HT-29 (cell line): ENCODE measurements at places on chromosomes 7 and 10.
A peak's percentile ranks its signal among the peaks of the same experiment; 100 is the strongest.

DNA sequence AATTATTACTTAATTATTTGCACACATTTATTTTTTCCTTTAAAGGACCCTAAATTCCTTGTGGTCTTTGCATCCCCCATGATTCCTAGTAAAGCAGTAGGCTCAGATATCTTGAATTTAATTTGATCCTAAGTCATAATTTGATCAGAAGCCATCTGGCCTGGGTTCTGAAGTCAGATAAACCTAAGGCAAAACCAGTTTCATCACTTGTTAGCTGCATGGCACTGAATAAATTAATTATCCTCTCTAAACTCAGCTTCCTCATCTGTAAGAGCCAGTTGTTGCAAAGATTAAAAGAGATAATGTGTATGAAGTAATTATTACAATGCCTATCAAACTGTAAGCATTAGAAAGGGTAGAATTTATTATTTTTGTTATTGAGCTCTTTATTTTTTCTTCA is 293.1 kb downstream of the GRM8 start:
- DNase-seq, result no peak

DNA sequence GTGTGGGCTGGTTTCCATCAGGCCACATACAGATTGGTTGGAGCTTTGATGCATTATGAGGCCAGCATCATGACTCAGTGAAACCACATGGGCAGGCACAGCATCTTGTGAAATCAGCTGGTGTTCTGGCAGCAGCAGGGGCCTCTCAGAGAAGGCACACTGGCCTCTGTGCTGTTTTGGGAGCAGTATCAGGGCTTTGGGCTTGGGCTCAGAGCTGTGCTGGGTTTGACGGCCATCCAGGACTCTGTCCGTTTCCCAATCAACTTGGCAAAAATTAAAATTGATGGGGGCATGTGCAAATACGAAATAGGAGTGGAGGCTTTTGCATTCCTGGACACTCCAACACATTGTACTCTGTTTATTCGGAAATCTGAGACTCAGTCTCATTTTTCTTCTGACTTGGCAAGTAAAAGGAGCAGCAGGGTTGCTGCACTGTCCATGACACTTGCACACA is 190.9 kb downstream of the BMPER start:
- DNase-seq, result no peak

- DNase-seq, result peak; percentile 25
These were observed 119.3 kb downstream of the CUX1 start for GRCh38 chr7:101936611-101937231.

DNA sequence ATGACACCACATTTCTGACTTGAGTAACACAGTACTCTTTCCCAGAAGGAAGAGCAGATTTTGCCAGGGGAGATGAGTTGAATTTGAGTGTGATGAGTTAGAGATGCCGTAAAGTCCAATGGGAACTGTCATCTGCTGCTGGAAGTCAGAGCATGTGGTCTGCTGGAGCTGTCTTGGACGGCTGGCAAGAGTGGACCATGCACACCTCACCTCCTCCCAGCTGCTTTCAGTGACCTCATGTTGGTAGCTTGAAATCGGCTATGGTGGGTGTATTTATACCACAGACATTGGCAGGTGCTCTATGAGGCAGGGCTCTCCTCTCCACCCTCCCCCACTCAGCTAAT is 82.3 kb downstream of the COL13A1 start:
- DNase-seq, result no peak

GRCh38 chr7:11843113-11843765 is 11.2 kb upstream of the THSD7A start:
- no peak for DNase-seq

DNA sequence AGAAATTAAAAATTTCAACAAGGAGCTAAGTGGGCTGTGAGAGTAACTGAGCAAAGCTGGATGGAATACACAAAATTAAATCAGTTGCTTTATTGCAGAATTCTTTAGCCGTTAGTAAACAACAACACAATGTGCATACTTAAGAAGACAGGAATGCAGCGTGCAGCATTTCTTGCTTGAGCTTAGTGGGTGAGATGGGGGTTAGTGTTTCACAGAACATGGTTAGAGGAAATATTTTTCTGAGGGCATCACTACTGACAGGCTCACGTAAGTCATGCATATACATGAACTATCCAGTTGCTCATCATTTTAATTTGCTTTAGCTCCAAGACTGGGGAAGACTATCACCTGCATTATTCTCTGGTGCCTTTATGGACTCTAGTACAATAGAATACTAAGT is 80.8 kb downstream of the CD36 start:
- no peak for DNase-seq

GRCh38 chr7:24069751-24070150 is 214.2 kb upstream of the NPY start:
- no peak for DNase-seq

DNA sequence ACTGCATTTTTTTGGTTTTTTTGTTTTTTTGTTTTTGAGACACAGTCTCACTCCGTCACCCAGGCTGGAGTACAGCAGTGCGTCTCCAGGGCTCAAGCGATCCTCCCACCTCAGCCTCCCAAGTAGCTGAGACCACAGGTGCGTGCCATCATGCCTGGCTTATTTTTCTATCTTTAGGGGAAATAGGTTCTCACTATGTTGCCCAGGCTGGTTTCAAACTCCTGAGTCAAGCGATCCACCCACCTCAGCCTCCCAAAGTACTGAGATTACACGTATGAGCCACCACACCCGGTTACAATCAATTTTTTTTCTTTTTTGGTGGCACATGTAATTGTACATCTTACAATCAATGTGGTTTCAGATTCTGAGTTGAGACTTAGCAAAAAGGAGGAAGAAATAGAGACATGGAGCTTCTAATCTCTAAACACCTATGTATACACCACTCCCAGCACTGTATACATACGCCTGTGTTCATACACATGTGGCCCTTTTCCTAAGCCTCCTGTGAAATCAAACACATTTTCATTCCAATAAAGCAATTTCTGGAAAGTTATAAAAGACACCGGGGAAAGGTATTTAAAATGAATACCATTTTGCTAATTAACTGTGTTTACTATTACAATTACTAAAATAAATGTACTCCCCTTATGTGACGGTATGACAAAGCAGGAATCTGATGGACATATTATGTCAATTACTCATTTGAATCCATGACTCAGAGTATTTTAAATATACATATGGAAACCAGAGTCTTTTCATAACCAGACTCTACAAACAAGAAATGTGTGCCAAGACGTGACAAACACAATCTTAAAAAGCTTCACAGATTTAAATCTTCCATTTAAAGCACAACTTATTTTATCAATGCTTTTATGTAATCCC is 40.9 kb downstream of the SMURF1 start:
- no peak for DNase-seq

DNA sequence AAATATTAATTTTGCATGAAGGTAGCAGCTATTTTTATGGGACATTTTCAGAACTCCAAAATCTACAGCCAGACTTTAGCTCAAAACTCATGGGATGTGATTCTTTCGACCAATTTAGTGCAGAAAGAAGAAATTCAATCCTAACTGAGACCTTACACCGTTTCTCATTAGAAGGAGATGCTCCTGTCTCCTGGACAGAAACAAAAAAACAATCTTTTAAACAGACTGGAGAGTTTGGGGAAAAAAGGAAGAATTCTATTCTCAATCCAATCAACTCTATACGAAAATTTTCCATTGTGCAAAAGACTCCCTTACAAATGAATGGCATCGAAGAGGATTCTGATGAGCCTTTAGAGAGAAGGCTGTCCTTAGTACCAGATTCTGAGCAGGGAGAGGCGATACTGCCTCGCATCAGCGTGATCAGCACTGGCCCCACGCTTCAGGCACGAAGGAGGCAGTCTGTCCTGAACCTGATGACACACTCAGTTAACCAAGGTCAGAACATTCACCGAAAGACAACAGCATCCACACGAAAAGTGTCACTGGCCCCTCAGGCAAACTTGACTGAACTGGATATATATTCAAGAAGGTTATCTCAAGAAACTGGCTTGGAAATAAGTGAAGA is 112.3 kb downstream of the CFTR start:
- DNase-seq, result no peak

GRCh38 chr10:29751240-29751639 is 116.5 kb upstream of the SVIL start:
- no peak for DNase-seq

DNA sequence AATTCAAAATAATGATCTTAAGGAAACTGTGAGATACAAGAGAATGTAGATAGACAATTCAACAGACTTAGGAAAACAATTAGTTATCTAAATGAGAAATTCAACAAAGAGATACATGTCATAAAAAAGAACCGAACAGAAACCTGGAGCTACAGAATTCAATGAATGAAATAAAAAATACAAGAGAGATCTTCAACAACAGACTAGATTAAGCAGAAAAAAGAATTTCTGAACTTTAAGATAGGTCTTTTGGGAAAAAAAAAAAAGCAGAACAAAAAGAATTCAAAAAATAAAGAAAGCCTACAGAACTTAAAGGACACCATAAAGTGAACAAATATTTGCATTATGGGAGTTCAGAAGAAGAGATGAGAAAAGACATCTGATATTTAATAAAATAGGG is 129.1 kb upstream of the FOXK1 start:
- DNase-seq, result no peak

DNA sequence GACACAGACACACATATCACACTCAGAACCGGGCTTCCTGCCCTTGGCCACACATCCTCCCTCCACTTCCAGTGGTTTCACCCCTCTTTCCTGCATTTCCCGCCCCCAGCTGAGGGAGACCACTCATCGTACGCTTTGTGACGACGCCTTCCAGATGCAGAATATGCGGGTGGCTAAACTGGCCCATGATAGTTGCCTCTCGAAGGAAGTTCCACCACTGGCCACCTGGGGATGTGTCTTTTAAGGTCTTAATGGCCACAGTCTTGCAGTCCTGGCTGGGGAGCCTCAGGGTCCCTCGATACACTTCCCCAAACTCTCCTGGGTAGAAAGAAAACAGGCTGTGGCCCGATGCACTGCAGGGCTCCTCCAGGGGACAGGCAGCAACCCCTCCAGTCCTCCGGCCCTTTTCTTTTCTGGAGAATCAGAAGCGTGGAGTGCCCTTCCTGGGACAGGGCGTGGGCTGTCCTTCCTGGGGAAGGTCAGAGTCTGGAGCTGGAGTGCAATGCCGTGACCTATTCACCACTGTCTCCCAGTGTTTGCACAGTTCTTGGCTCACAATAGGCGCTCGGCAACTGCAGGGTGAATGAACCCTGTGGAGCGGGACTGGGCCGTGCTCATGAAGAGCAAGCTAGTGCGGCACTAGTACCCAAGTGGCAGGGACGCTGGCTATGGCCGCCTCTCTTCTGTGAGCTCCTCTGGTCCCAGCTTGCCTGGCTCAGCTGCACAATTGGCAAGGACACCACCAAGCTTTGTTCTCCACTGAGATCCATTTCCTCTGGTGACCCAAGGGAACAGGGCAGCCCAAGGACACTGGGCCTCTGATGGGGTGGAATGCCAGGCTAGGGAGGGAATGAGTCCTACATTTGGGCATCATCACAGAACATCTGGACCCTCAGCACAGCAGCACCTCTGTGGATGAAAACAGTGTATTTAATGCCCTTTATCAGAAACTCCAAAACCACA is 13.2 kb downstream of the EPHA1 start:
- DNase-seq, result no peak

- no peak for DNase-seq
These were observed 108.6 kb downstream of the SEMA3A start for GRCh38 chr7:84085998-84086397.

DNA sequence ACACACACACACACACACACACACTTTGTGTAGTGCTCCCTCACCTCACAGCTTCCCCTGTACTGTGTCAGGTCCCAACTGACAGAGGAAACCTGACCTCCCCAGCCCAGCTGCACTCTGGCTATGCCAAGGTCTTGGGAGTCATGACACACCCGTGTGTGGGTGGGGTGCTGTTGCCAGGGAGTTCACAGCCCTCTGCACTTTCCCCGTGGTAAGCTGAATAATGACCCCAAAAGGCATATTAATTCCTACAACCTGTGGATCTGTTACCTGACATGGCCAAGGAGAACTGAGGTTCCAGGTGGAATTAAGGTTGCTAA is 8.9 kb upstream of the NANOS1 start:
- no peak for DNase-seq

DNA sequence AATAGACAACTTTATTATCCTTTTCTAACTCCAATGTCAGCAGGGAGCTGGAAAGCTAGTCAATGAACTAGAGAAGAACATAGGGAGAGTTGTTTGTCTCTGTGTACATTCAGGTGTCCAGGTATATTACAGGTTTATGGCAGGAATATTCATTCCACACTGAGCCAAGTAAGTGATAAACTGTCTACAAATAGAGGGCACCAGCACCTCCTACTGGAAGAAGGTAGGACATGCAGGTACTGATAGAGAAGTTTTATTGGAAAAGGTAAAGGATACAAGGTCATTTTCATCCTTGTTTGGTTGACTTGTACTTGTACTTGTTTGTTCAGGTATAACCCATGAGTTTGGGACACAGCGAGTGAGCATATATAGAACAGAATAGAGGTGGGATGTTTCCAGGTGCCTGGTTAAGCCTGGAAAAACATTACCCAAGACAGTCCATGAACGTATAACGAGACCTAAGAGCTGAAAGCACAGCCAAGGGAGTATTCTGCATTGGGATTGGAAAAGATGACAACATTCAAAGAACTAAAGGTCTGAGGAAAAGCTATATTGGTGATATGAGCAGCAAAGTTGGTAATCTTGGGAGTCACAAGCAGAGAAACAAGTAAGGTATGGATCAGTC is 61.4 kb upstream of the PPP1R3C start:
- peak; percentile 71 for DNase-seq

DNA sequence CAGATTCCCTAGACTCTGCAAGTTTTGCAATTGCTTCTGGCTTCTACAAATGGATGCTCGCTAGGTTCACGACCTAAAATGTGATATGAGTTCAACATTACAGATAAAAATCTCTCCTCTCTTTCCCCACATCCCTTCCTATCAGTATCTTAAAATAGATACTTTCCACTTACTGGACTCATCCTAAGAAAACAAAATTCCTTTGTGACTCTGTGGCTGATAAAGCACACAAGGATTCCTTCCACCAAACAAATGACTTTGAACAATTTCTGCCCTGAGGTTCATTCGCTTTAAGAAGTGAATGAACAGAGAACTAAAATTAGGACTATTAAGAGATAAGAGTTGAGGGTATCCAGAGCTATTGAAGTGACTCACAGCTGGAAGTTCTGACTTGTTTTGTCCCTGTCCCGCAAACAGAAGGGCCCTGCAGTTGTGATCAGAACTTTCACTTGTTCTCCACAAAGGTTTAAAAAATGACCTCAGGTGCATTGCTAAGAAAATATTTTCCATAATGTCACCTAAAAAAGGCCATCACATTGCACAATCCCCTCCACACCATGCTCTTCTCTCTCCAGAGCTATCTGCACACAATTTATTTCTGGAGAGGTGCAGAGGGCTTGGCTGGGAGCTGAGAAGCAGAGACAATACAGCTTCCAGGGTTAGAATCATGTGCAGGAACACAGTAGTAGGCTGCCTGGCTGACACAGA is 96.1 kb downstream of the PIP4K2A start:
- no peak for DNase-seq
